ENCODE measurements at places on chromosomes 7 and 10. TPM values are rescaled to one million over a fixed set of nuclear protein-coding genes. Genes with fewer than 3 reads are reported as not detected.

DNA sequence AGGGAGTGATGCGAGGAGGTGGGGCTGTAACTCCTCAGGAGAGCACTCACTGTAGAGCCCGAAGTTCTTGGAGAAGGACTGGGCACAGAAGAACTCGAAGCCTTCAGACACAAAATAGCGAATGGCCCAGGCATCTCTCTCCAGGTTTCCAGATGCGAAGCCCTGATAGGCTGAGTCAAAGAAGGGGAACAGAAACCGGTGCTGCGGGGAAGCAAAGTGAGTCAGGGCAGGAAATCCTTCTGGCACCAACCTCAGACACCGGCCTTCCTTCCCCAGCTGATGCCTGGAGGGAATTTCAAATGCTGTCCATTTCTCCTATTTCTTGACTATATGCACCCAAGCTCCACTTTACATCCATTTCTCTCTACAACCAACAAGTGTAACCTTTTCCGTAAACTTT lies 26.8 kb downstream of the GOT1 start:
- no peak for DNase-seq

AKR1B1 gene
- 105 TPM for total RNA-seq

- DNase-seq, result no peak
Measured at GRCh38 chr7:147022056-147022455, 905.5 kb downstream of the CNTNAP2 start.

DNA sequence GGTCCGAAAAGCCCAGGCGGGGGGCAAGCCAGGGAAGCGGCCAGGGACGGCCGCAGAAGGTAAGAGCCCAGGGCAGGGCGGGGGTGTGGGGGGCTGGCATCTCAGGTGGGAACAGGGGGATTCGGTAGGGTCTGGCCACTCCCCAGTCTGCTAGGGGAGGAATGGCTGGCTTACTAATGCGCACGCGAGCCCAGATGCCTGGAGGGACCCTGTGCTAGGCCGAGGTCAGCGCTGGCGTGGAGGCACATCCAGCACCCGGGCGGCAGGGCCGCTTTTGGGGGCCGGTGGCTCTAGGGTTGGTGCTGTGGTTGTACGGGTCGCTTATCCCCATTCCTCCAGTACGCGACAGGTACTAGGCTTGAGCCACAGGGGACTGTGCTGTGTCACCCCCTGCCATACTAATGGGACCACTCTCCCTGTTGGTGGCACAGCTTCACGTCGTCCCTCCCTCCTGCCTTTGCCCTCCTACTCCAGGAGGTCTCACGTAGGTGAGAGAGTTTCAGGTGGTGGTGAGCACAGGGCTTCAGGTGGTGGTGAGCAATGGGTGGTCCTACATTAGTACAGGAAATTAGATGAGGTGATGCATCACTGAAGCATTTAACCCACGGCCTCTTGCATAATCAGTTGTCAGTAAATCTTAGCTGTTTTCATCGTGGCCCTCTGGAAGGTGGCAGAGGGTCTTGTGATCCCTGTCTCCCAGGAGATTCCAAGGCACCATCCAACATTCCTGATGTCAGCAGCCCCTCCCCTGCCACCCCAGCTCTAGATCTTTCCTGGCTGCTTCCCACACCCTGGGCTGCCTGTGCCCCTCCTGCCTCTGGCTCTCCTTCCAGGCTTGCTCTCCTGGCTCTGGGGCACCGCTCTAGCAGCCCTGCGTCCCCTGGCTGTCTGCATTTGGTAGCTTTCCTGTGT lies 971 bp downstream of the AEBP1 start:
- peak; percentile 51 for DNase-seq

GRCh38 chr7:26426096-26426495 lies 134.4 kb downstream of the SNX10 start:
- no peak for DNase-seq

GPR26 gene
- not detected for total RNA-seq

CRHR2 gene
- 0.19 TPM for total RNA-seq

DNA sequence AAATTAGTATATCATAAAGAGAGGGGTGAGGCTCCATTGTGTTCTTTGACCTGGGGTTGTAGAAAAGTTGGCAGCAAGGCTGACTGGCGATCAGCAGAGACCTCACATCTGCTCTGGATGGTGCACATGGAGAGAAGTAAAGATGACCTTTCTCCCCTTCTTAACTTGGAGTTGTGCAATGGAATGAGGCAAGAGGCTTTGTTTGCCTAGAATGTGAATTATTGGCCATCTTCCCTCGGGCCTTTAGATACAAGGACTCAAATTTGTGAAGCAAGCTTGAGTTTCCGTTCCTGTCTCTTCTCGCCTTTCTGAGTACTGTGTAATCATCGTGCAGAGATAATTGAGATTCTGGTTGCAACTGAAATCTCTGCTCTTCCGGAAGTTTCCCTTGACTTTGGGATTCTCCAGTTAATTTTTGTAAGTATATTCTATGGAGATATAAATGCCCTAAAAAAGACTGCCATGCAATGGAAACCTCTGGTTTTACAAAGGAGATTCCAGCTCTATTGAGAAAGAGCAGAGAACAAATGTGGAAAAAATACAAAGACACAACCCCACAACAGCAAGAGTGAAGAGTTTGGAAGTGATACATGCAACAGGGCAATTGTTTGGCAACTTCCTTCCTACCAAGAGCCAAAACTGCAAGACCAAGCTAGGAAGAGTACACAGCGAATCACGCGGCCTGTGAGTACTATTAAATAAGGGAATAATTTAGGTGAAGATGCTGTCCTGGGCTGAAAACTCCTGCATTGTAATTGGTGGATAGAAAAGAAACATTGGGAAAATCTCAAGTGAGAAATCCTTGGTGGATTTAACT lies 542.3 kb upstream of the NRP1 start:
- DNase-seq, result no peak

DNA sequence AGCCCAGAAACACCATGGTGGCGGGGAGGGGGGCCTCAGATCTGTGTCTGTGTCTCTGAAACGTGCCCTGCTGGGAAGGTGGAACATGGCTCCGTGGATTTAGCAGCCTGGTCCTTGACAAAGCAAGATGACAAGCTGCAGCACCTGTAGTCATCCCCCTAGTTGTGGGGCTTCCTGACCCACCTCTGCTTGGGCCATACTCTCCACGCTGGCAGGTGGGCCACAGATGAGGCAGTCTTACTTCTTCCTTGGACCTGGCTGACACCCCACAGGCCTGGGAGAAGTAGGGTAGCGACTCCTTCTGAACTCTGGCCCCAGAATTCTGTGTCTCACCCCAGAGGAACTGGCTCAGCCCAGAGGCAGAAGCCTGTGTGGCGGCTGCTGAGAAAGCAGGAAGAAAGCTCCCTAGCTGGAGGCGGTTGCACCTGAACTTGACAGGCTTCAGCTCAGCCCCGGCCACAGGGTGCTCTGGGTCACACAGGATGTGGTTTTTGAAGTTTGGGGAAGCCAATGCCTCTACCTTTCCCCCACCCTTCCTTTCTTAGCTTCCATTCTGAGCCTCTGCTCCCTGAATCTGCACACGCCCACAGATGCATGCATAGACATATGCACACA lies 113.9 kb downstream of the ABLIM1 start:
- DNase-seq, result no peak

DNA sequence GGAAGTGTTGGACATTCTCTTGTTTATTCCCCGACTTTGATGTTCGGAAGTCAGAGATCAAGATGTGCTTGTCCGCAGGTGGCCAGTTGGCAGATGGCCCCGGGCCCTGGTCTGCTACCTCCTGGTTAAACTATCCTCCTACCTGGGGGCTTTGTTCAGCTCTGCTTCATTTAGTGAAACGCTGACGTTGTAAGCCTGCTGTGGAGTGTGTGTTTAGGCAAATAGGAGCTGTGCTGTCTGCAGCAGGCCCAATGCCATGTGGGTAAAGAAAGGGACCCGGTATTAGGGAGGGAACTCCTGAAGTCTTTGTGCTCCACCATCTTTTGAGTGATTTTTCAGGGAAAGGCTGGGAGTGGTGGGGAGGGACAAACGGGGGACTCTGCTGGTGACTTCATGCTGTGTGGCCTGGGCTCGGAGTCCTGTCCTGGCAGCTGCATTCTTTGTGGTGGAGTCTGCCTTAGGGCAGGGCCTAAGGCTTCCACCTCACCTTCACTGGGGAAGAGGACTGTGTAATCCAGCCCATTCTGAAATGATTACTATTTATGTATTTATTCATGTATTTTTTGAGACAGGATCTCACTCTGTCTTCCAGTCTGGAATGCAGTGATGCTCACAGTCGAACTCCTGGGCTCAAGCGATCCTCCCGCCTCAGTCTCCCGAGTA lies 171.1 kb upstream of the KLF6 start:
- DNase-seq, result peak; percentile 36

- DNase-seq, result peak; percentile 99
Measured at GRCh38 chr7:26201247-26202018, at the start of gene CBX3. CBX3 (plus strand) TSS chr7:26201745; CDS start chr7:26202999, 1,254 bp downstream.

GRCh38 chr7:25858525-25859411 lies 293.2 kb upstream of the NFE2L3 start:
- DNase-seq, result peak; percentile 60

TMEM225B gene
- total RNA-seq, result 0.53 TPM

ZNF804B gene
- total RNA-seq, result not detected

TNS3 gene
- 15.0 TPM for total RNA-seq

DNA sequence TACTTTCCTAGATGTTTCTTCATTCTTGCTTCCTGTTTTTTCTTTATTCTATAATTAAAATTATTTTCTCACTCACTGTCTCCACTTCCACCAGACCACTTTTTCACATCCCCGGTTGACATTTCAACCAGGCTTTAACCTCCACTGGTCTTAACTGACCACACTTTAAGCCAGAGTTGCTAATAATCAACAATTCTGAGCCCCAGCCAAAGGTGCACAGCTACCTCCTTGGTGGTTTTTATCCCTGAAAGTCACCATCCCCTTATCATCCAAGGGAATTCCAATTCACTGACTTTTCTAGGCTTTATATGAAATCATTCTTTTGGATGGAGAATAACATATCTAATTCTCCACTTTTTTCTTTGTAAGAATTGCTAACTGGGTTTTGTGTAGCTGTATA lies 138.9 kb downstream of the FRMD4A start:
- DNase-seq, result no peak

IDI2 gene
- not detected for total RNA-seq

DNA sequence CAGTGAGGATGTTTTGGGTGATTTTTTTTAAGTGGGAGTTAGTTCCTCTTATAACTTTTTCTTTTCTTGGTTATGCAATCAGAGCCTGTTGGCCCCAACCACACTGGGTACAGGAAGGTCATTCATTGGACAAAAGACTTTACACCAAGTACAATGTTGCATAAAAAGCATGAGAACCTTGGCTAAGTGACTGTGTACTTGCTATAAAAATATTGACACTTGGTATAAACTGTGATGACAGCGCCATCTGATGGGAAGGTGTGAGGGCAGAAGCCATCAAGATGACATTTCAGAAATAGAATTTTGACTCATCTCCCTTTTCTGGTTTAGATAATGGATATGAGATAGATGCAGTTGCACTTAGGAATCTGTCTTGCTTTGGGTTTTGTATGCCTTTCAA lies 126.4 kb upstream of the CCDC6 start:
- DNase-seq, result peak; percentile 32

DNA sequence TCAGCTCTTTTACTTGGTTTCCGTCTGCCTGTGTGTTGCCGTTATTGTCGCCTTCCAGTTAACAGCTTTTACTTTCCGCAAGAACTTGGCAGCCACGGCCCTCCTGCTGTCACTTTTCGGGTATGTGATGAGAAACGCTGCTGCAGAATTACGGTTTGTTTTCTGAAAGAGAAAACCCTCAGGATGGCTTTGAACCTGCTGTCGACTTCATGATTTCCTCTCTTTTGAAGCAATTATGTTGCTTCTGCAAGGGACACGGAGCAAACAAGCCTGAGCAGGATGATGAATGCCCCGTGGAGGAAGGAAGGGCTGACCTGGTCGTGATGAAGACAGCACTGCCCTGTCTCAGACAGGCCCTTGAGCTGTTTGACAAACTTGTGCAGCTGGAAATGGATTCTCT lies 339.8 kb downstream of the ABCA13 start:
- no peak for DNase-seq

ITPRID1 gene
- total RNA-seq, result not detected

GRCh38 chr10:66837990-66838389 lies 87.8 kb upstream of the LRRTM3 start:
- DNase-seq, result no peak

ZCCHC24 gene
- total RNA-seq, result 10.7 TPM

DNA sequence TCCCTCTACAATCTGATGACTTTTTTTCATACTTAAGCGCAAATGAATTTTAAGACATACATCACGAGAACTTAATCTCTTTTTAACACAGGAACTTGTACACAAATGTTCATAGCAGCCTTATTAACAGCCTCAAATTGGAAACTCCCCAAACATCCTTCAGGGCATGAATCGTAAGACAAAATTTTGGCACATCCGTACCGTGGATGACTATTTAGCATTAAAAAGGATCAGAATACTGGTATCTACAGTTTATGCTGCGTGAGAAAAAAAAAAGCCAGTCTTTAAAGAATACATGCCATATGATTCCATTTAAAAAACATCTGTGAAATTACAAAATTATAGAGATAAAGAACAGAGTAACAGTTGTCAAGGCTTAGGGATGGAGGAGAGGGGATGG lies 46.8 kb downstream of the PDE1C start:
- no peak for DNase-seq

OR9A4 gene
- total RNA-seq, result 0.07 TPM

DNA sequence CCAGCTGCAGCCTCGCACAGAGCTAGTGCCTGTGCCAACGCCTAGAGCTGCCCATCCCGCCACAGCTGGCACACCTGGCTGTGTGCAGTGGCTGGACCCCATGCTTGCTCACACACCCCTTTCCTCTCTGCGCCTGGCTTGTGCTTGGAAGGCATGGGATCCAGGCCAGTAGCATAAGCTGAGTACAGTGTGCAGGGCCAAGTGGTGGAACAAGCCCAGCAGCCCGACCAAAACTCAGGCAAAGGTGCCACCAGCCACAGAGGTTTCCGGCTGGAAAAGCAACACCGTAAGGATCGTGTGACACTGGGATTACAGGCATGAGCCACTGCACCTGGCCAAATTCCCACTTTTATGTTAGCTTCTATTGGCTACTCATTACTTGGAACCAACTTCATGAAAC lies 38.4 kb downstream of the SCRN1 start:
- DNase-seq, result no peak

RAPGEF5 gene
- 4.6 TPM for total RNA-seq

EGFR gene
- 4.6 TPM for total RNA-seq

A1CF gene
- not detected for total RNA-seq

GRCh38 chr7:90407484-90407821 lies 4.2 kb downstream of the CLDN12 start:
- DNase-seq, result no peak

HABP2 gene
- not detected for total RNA-seq

Measured in neural progenitor cell (in vitro differentiated cells).